ENCODE measurements at places on chromosomes 11 and 22.

- DNase-seq: no peak
Observed at GRCh38 chr22:46636221-46637002, 16.2 kb downstream of the GRAMD4 start.

DNA sequence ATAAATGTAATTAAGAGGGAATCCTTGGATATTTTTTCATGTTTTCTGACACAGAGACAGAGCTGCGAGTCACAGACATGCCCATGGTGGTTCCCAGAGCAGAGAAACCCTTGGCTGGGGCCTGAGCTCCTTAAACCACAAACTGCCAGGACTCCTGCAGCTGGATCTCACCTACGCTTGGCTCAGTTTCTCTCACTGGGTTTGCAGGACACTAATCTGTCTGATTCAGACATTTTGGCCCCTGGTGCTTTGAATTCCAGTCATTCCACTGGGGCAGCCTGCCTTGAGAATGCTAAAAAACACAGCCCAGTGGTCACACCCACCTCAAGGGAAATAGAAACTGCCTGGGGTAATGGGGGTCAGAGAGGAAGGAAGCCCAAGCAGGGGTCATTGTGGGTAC, 122.6 kb downstream of the CCDC81 start:
- DNase-seq: no peak

DNA sequence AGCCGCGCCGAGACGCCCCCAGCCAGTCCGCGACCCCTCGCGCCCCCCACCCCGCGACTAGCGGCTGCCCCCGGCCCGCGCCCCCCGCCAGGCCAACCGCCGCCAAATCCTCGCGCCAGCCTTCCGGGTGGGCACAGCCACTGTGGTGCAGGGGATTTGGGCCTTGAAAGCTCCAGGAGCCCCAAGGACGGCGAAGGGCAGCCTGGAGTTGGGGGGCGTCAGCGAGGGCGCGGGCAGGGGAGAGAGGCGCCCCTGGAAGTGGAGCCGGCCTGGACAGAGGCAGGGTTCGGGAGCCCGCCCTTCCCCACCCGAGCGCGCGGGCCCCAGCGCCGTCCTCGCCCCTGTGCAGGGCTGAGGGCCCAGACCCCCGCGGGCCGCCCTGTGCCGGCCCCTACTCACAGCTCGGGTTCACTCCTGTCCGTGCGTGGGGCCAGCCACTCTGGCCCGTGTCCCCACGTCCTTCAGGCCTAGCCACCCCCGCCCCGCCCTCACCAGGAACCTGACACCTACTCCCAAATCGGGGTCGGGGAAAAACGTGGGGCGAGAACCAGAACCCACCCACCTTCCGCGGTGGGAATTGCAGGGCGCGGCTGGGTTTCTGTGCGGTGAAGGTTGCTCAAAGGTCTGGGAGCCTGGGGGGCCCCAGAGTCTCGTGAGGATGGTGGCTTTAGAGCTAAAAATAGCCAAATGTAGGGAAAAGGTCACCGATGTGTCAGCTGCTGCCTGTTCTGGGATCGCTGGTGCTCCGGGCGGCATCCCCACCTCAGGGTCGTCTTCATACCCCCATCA, at the start of gene CPT1B:
Gene CPT1B, minus strand, starts transcription at position 441 of the 789 bp plus-strand sequence. CDS start 512 bp downstream, outside the sequence.
- DNase-seq: no peak

DNA sequence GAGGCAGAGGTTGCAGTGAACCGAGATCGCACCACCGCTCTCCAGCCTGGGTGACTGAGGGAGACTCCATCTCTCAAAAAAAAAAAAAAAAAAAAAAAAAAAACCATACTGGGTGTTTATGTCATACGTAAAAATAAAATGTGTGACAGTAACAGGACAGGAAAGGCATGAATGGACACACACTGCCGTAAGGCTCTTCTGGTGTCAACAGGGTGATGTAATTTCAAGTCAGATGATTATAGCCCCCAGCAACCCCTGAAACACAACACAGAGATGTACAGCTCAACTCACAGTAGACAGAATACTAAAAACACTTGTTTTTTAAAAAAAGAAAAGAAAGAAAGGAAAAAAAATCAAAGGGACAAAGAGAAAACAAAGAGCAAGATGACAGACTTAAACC, 22.2 kb downstream of the SBF1 start:
- no peak for DNase-seq

DNA sequence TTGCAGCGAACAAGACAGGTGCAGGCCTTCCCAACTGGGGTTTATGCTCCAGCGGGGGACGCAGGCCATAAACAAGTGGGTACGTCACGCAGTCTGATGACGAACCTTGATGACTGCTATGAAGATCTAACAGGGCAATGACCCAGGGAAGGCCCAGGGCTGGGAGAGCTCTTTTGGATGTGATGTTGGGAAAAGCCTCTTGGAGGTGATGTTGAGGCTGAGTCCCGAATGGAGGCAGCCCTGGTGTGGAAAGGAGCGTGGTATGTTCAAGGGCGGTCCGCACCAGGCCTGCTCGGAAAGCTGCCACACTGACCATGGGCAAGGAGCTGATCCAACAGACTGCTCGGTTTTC, 5.8 kb downstream of the FADS2 start:
- DNase-seq: no peak

DNA sequence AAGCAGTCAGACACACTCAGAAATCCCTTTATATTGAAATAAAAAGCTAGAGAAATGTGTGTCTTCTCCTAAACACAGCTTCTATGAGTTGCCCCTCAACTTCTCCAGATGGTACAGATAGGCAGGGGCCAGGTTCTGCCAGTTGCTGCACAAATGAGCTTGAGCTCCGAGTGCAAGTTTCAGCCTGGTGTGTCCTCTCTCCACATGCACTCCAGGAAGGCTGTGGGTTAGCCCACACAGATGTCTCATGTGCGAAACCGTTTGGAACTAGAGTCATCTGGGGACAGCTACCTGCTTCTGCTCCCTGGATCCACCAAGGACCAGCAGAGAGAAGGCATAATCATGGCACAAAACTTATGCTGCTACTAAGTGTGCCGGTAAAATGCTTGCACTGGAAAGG, 812.6 kb downstream of the OPCML start:
- DNase-seq: no peak

GRCh38 chr11:14499178-14499559, 442 bp downstream of the COPB1 start:
- no peak for DNase-seq

- no peak for DNase-seq
Observed at GRCh38 chr11:130947889-130948288, 31.6 kb upstream of the SNX19 start.

DNA sequence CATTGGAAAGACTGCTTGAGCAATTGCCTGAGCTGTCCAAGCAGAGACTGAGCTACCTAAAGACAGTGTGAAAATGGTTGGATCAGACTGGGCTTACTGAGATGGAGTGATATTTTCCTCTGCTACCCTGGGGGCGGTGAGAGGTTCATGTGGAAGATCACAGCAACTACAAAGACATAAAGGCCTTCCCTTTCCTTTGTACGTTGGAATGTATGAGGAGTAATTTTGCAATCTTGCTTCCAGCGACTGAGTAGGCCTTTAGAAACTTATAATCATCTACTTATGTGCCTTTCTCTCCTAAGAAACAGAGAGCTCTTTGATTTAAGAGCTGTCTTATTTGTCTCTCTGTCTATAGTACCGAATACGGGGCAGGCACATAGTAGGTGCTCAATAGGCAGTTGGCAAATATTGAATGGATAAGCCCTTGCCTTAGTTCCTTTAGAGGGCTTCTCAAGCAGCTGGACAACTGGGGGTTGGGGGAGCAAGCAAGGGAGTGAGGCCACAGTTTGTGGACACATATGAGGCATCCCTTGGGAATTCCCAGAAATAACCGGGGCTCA, 2.4 kb upstream of the HEPACAM start:
- DNase-seq: no peak

DNA sequence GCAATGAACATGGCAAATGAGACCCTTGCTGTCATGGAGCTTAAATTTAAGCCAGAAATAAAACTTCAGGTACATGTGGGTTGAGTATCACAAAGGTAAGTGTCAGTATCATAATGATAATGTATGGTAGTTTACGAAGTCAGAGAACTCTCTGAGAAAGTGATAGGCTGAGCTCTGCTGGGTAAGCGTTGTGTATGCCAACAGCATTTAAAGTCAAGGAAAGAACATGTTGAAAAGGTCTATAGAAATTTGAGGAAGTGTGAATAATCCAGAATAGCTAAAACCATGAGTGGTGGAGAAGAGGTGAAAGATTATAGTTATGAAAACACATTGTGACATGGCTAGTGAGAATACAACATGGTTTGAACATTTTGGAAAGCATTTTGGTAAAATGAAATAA, 17.4 kb upstream of the CTSC start:
- DNase-seq: no peak

- DNase-seq: no peak
Observed at GRCh38 chr22:48084041-48084728, 1321.7 kb downstream of the TBC1D22A start.

DNA sequence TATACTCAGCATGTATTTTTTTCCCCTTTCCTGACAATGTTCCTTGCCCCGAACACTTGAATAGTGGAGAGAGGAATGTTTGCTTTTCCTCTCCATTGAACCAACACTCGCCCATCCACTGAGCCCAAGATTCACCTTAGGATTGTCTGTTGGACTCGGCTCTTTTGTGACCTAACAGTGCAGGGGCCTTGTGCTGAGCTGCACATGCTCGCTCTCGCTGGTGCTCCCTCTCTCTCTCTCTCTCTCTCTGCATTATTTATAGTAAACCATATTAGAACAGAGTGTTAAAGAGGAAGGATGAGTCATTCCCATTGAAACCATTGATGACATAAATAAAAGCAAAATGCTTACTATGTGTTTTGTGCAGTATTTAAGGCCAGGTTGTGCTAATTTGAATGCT, 20.7 kb downstream of the ZBTB16 start:
- DNase-seq: no peak

DNA sequence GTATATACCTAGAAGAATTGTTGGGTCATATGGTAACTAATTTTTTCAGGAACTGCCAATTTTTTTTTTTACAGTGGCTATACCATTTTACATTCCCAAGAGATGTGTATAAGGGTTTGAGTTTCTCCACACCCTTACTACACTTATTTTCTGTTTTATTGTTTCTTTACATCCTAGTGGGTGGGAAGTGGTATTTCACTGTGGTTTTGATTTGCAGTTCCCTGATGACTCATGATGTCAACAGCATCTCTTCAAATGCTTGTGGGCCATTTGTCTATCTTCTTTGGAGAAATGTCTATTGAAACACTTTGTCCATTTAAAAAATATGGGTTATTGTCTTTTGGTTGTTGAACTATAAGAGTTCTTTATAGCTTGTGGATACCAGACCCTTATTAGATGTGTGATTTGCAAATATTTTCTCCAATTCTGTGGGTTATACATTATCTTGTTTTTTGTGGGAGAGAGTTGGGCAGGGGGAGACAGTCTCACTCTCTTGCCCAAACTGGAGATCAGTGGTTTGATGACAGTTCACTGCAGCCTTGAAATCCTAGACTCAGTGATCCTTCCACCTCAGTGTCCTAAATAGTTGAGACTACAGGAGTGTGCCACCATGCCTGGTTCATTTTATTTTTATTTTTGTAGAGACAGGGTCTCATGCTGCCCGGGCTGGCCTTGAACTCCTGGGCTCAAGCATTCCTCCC, 30.3 kb upstream of the PISD start:
- DNase-seq: no peak

- DNase-seq: peak; percentile 48
Observed at GRCh38 chr11:63945477-63946163, 6.8 kb downstream of the NAA40 start.

- no peak for DNase-seq
Observed at GRCh38 chr22:43553451-43554258, 141.8 kb downstream of the MPPED1 start.

GRCh38 chr11:35916270-35916669, 27.6 kb upstream of the LDLRAD3 start:
- no peak for DNase-seq

DNA sequence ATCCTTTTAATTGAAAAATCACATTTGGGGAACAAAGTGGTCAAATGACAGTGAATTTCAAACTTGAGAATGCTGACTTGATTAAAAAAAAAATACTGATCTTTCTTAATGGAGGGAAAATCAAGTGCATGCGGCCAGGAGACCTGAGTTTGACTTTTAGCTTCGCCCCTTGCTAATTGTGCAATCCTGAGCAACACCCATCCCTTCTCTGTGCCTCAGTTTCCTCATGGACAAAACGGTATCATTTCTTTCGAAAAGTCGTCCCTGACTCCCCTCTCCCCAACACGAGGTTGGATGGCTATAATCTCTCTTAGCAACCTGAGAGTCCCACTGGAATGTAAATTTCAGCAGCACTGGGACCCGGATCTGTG, 959 bp upstream of the FJX1 start:
- no peak for DNase-seq

GRCh38 chr11:128246364-128246801, 341.0 kb downstream of the ETS1 start:
- no peak for DNase-seq

DNA sequence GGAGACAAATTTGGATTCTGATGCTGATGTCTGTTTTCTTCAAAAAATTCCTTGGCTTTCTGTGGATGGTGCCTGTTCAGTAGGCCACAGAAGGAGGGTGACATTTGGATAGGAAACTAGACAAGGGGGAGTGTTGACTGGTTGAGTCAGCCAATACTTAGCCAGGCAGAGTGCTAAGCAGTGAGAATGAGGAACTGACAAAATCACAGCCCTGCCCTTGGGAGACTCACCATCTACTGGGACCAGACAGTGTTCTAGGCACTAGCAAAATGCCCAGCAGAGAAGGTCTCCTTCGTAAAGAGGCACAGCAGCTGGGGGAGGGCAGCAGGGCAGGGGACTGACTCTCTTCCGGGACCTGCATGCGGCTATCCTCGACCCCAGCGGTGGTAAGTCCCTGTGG, 190.2 kb downstream of the DSCAML1 start:
- no peak for DNase-seq

DNA sequence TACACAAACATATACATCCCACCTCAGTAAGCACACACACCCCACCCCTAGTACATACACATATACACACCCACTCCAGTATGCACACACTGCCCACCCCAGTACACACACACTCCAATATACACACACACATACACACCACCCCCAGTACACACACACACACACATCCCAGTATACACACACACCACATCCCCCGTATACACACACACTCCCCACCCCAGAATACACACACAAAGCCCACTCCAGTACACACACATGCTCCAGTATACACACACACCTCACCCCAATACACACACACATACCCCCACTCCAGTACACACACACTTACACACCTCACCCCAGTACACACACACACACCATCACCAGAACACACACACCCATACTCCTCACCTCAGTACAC, 7.4 kb downstream of the TECTA start:
- no peak for DNase-seq
